ENCODE measurements at places on chromosomes 12 and 14.

DNA sequence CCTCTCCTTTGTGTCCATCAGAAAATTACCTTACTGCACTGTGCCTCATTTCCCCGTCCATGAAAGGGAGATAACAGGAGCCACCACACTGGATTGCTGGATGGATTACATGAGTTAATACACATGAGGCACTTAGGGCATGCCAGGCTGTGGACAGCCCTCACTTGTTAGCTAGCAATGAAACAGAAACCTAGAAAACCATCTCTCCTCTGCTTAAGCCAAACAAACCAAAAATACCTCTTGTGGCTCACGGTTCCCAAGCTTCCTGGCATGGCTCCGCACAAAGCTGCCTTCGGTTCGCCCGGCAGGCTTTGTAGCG is 660 bp upstream of the HCFC2 start:
- DNase-seq = no peak

DNA sequence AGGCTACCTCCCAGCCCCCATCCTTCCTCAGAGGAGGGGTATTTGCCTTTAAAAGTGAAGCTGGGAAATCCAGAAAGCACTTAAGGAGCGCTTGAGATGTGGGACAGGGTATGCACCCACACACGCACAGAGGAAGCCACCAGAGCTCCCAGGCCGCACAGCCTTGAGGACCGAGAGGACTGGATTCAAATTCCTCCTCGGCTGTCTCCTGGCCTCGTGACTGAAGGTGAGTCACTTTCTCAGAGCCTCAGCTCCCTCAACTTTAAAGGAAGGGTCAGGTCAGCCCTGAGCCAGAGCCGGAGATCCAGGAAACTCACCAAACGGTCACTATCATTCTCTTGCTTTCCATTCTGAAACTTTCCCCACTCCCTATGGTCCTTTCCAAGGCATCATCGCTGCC is 37.6 kb downstream of the BCL11B start:
- no peak for DNase-seq

GRCh38 chr14:25837551-25837965 is 760.3 kb downstream of the NOVA1 start:
- DNase-seq = no peak

GRCh38 chr12:127268706-127269425 is 998.1 kb upstream of the TMEM132C start:
- DNase-seq = no peak

- peak; percentile 45 for DNase-seq
Measured at GRCh38 chr14:32073537-32074189, 3.4 kb upstream of the ARHGAP5 start.

DNA sequence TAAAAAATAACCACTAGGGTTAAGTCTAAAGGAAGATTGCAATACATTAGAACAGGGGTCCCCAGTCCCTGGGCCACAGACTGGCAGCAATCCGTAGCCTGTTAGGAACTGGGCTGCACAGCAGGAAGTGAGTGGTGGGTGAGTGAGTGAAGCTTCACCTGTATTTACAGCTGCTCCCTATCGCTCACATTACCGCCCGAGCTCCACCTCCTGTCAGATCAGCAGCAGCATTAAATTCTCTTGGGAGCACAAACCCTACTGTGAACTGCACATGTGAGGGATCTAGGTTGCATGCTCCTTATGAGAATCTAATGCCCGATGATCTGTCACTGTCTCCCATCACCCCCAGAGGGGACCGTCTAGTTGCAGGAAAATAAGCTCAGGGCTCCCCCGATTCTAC is 15.5 kb downstream of the ADGRD1 start:
- no peak for DNase-seq

DNA sequence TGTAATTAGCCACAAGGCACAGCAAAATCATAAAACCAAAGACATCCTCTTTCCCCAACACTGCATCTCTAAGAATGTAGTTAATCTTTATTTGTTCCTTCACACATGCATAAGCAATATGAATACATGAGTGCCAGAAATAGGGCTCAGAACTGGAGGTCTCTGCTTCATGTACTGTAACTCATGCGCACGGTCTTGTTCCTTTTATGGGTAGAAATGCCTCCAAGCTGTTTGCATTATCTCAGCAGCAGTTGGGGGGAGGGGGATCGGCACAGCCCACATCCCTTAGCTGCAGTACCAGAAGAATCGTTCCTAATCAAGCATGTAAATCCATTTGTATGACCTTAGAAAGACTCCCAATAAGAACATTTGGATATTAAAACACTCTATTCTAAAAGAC is 20.0 kb downstream of the RHOJ start:
- no peak for DNase-seq

- DNase-seq = no peak
Measured at GRCh38 chr12:49264466-49264872, 413 bp upstream of the TUBA1C start.

GRCh38 chr12:93723568-93723930 is 46.4 kb downstream of the CRADD start:
- DNase-seq = no peak

- no peak for DNase-seq
Measured at GRCh38 chr14:22506778-22507351, 82.2 kb downstream of the DAD1 start.

DNA sequence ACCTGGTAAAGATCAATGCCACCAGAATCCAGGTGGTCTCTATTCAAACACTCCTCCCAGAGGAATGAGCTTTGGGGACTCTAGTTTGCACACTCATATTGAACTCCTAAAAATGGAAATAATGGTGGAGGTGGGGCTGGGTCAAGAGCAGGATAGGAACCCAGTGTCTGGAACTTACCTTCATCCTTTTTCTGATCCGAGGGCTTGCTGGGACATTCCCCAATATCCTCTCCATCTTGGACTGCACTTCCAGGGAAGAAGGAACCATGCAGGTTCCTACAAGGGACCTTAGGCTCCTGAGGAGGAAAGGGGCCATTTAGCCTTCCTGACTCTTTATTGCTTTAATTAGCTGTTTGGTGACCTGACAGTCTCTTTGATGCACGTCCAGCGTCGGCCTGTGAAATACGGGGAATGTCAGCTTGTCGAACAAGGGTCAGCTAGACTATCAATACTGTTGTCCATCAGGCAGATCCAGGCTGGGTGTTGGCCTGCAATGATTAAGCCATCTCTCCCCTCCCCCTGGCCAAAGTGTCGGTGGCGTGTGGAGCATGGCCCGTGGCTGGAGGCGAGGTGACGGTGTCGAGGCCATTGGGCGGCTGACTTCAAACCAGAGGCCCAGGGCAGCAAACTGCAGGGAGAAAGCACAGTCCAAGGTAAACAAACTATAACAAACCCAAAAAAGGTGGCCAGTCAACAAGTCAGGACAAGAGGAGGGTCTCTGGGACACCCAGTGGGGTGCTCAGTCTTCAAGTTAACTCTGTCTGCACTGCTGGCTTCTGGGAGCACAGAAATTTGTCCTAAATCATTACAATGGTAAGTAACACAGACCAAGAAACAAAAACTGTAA is 405.2 kb upstream of the TBX3 start:
- DNase-seq = no peak

DNA sequence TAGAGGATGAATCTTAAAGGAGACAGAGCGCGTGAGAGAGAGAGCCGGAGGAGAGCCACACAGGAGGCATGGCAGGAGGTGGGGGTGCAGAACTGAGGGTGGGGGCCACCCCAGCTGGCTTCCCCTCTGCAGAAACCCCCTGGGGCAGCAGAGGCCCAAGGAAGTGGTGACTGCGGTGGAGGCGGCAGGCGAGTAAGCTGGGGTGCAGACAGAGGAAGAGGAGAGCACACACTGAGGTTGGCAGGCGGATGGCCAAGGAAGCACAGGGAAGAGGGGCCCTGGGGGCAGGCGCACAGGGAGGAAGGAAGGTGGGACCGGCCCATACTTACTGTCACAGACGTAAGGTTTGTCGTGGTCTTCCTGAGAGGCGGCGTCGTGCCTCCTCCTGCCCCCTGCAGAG is 179.8 kb downstream of the DPF3 start:
- DNase-seq = no peak

DNA sequence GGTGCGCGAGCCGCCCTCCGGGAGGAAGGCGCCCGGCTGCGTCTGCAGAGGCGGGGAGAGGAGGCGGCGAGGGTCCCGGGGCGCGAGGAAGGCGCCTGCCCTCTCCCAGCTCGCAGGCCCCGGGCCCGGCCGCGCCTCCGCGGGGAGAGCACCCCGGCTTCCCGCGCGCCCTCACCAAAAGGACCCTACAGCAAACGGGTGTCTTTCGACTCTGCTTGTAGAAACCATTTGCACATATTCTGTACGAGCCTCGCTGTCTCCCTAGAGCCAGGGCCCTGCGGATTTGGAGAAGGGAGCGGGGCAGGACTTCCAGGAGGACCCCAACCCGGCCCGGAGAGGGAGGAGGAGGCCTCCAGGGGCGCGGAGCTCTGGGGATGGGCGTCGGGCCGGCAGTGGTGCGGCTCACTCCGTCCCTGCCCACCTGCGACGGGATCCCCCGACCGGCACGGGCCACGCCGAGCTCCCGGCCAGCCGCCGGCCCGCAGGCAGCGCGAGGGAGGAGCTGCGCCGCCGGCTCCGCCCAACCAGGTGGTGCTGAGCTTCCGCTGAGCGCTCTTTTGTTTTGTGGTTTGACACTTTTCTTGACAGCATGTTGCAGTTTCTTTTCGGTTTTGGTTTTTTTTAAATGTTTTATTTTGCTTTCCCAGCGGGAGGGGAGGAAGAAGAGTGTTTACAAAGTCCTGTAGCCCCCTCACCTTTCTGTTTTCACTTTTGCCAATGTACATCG is 103.3 kb upstream of the FKBP4 start:
- peak; percentile 71 for DNase-seq

DNA sequence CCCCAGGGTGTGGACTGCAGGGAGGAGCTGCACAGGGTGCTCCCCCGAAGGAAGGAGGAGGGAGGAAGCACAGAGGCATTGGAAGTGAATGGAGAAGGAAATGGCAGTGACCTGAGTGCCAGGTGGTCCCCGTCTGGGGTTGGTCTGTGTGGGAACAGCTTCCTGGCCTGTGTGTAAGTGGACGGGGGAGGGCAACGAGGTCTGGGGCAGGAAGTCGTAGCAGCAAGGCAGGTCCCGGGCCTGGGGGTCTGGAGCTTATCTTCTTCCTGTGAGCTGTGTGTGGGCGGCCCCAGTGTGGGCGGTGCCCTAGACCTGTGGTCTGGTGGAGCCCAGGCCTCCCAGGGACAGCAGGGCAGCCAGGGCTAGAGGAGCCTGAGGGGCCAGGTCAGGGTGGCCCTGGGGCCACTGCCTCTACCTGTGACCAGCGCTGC is 382.1 kb downstream of the TMEM121 start:
- peak; percentile 91 for DNase-seq

DNA sequence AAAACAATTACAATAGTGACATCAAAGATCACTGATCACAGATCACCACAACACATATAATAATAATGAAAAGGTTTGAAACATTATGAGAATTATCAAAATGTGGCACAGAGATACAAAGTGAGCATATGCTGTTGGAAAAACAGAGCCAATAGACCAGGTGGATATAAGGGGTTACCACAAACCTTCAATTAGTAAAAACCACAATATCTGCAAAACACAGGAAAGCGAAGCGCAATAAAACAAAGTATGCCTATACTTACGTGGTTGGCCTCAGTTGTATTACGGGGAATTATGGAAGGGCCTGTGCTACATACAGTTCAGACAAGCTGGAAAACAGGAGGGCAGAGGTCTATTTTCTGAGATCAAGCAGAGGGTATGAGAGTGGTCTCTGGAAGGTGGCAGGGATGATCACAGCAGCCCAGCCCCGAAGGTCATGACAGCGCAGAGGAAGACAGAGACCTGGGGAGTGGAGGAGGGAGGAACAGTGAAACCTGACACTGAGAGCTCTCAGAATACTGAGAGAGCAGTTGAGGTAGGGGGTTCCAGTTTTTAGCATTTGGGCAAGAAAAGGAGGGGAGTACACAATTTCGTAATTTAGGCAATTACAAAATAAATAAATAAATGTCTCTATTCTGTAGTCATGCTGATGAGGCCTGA is 41.3 kb downstream of the IFNG start:
- no peak for DNase-seq

DNA sequence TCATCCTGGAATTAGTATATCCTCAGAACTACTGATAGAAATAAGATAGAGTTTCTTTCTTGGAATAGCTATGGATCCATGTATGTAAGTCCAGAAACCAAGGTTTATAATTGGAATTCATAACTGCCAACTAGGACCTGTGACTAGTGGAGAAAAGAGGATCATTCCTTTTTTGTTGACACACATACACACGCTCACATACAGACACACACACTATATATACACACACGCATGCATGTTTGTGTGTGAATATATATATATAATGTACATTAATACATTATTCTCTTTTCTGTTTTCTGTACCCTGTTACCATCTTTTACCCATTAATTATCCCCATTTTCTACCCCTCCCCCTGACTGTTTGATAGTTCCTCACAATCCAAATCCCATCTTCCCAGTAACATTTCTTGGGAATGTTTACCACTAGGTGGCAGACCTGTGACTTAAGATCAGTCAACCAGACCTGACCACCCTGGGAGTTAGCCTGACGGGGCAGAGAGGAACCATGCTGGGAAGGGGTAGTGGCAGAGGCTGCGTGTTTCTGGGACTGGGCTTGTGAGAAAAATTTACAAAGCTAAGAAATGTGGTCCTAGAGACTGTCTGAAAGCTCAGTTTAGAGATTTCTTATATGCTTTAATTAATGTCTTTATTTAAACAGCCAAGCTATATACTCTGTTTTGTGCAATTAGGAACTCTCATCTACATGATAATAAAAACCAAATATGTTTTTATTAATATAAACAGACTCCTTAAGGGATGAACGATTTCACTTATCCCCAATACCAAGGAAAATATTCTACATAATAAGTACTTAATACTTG is 308.0 kb downstream of the PPFIA2 start:
- DNase-seq = no peak

DNA sequence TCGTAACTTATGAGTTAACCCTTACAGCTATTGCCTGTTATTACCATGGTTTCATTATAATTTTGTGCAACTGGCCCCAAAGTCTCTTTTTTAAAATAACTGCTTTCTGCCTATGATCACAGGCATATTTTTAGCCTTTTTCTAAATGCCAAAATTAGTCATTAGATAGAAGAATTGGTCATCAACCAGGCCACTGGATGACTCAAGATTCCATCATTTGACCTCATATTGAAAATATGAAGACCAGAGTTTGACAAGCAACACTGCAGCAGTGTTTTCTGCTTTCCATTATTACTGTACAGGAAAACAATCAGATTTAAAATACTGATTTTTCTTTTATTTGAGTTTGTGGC is 54.7 kb upstream of the OTOGL start:
- no peak for DNase-seq

DNA sequence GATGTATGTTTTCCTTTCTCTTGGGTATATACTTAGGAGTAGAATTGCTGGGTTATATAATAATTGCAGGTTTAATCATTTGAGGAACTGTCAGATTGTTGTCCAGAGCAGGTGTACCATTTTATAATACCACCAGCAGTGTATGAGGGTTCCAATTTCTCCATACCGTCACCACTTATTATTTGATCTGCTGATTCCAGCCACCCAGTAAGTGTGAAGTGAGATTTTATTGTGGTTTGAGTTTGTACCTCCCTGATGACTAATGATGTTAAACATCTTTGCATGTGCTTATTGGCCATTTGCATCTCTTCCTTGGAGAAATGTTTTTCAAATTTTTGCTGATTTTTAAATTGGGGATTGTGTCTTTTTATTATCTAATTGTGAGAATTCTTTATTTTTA is 15.1 kb downstream of the NCKAP5L start:
- no peak for DNase-seq
